ENCODE measurements at places on chromosomes 3 and 15.

GRCh38 chr15:69164807-69165636 lies 4.6 kb downstream of the GLCE start:
- no peak for DNase-seq

DNA sequence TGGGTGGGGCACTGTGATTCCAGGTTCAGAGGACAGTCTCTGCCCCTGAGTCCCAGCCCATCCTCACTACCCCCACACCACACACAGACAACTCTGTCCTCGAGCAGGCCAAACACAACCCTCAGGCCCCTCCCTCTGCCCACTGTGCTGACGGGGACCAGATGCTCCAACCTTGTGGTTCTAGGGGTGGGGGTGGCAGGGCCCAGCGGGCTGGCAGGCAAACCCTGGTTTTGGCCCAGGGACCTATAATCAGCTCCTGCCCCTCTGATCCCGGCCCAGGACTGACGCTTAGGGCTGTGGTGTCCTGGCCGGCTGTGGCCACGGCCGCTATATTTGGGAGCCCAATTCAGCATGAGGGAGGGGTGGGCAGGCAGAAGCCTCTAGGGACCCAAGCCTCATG lies 5.0 kb upstream of the MYL3 start:
- DNase-seq = no peak

- DNase-seq = no peak
Measured at GRCh38 chr3:19866751-19867347, 67.2 kb downstream of the EFHB start.

- no peak for DNase-seq
Measured at GRCh38 chr3:120304616-120305015, 19.6 kb upstream of the GPR156 start.

- DNase-seq = no peak
Measured at GRCh38 chr15:53297828-53298227, 461.6 kb downstream of the WDR72 start.

DNA sequence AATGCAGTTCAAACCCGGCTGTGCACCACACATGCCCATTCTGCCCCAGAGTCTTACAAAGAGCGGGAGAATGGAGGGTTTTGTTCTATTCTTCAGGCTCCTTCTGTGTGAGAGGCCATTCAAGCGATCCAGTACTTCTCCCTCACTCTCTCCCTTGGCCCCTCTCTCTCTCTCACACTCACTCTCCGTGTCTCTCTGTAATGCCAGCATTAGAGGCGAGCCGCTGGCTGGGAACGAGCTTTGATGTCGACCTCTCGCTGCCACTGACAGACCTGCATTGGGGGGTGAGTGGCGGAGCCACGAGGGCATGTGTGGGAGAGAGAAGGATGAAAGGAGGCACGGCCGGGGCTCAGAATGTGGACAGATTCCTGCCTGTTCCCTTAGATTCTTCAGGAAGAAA lies 231.7 kb upstream of the ARRDC4 start:
- DNase-seq = no peak

DNA sequence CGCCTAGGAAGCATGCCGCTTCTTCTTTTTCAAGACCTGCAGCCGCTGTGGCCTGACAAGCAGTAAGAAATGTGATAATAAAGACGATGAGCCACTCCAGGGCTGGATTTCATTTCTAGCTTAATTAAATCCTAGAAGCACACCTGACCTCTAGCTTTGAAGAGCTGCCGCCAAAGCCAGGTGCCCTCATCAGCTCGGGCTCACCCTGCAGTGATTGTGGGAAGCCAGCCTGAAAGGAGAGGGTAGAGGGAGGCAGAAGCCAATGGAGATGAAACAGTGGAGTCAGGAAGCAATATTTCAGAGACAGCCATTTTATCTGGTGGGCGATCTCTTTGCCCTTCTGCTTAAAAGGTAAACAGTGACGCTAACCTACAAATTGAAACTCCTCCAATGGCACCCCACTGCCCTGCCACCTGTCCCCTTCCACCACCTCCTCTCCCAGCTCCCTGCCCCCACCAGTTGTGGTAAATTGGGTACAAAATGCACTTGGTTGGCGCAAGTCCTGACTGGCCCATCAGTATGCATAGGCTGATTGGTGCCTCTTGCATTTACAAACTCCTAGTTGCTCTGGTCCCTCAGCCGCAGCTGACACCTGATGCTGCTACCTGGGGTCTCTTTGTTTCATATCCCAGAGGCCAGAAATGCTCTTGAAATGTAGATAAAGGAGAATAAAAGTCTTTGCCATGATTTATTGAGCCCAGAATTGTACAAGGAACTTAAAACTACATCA lies 385.3 kb downstream of the PDCD6IP start:
- DNase-seq = no peak

Data from stimulated activated CD4-positive, alpha-beta T cell treated with anti-CD3 and anti-CD28 coated beads, Interleukin-1b, Interleukin-23, amount 100 ng/mL, for 1 hour (primary cell).